ENCODE measurements at places on chromosomes 16 and 17. TPM values are rescaled to one million over a fixed set of nuclear protein-coding genes. Genes with fewer than 3 reads are reported as not detected.

DNA sequence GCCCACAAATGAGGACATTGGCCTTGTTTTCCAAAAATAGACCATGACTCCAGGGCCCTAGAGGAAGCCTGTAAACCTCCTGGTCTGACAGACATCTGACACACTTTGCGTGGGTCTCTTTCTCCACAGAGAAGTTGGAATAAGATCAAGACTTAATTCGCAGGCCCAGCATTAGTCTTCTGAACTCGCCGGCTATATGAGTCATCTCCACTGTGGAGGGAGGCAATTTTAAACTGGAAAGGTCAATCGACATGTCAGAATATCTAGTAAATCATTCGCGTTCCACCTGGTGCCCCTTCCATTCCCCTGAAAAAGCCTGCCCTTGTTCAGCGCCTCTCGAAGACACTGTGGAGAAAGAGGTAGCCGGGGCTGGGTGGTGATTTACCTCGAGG, 140.1 kb downstream of the CLEC16A start:
- DNase-seq: no peak

GRCh38 chr17:38353086-38353604, 1.5 kb downstream of the SOCS7 start:
- no peak for DNase-seq

- DNase-seq: no peak
Measured at GRCh38 chr16:71515026-71515425, 11.2 kb upstream of the CHST4 start.

DNA sequence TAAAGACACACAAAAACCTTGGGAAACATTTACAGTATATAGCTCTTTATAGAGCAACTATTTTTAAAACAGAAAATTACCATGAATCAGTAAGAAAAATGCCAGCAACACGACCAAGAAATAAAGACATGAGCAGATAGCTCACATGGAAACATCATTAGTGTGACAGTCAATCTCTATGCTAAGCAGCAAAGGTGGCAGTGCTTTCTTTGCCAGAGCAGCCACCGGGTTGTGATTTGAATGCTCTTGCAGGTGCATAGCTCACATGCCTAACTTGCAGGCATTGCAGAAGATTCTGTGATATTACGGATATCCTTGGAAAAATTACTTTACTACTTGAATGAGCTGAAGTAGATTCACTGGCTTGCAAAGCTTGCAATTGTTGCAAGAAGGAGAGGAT, 652.9 kb upstream of the C16orf82 start:
- DNase-seq: no peak

DNA sequence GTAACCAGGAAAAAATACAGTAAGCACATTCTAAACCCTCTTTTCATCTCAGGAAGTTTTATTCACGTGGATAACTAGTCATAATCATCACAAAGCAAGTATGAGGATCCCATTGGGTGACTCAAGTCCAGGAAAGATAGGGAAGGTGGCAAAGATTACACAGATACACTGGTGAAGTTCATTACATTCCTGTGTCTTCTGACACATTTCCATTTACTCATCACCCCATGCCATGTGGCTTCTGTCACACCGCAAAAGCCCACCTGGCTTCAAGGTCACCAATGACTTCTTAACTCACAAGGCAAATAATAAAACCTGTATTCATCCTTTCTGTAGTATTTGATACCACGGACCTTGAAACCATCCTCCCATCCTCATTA, 17.0 kb downstream of the HS3ST3A1 start:
- DNase-seq: no peak

GRCh38 chr17:61635913-61636432, 45.0 kb upstream of the NACA2 start:
- DNase-seq: no peak

GRCh38 chr16:69910964-69911363, 40.2 kb upstream of the CLEC18A start:
- no peak for DNase-seq

DNA sequence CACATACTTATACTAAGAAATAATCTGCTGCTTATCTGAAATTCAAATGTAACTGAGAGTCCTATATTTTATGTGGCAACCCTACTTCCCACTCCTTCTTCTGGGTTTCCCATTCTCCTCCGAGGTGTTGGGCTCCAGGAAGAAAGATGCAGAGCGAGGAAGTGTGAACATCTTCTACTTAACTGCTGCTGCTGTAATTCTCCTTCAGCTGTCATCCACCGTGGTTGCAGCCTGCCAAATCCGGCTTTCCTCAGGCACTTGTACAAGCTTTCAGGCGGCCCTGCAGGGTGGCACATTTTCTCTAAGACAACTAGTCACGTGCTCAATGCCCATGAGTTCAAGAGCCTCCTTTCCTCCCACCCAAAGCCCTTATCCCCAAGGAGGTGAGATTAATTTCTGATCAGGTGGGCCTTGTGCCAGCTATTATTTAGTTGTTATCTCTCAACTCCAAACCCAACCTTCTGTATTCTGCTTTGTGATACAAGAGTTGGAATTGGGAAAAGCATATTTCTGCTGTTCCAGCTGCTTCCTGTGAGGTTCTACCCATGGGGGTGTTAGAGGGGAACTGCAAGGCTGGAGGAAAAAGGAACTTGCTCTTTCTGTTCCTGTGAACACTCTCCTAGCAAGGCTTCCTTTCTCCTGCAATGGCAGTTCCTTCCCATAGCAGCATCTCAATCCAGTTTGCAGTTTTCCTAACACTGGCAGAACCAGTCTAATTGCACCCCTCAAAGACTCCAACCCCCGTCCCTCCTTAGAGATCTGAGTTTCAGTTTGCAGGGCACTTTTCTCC, 67.6 kb upstream of the RBBP6 start:
- DNase-seq: no peak

IRF8 gene
- 43.1 TPM for total RNA-seq

DRC3 gene
- total RNA-seq: 3.3 TPM

ZDHHC1 gene
- 11.1 TPM for total RNA-seq
